HCT116 (cell line): ENCODE measurements at places on chromosomes 6 and 20. TPM values are rescaled to one million over a fixed set of nuclear protein-coding genes. Genes with fewer than 3 reads are reported as not detected.

The CASS4 gene
- 0.17 TPM for total RNA-seq

The CYP24A1 gene
- total RNA-seq = 267 TPM

The NT5E gene
- total RNA-seq = 68.2 TPM

The PLCB1 gene
- 15.8 TPM for total RNA-seq

The LAMA2 gene
- 8.2 TPM for total RNA-seq

The PI16 gene
- total RNA-seq = 0.59 TPM

The RGS17 gene
- total RNA-seq = 3.9 TPM

- DNase-seq = no peak
Measured at GRCh38 chr6:137391061-137391814, 103.0 kb downstream of the OLIG3 start.

DNA sequence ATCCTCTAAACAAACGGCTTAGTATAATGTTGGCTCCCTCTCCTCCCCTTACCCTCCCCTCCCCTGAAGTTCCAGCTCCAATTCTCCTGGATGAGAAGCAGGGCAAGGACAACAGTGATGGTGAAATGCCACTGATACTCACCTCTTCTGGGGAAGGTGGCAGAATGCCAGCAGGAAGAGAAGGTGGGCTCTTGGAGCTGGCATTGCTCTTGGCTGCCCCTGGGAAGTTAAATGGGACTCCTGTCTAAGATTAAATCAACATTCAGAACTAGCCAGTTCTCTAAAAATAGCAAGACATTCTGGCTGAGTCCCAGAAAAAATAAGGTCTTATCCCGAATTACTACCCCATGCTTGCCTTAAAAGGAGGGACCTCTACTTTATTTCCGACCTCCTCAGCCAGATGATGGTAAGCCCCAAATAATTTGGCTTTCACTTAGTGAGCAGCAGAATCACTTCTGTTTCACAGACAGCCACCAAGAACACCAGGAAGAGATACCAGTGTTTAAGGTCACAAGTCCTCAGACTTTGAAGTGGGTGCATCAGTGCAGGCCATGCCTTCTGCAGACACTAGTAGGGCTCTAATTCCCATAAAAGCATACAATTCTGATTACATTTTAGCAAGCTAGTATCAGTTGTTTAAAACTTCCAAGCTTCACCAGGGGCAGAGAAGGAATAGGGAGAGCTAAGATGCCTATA is 46.0 kb upstream of the IL17A start:
- no peak for DNase-seq

- DNase-seq = no peak
Measured at GRCh38 chr6:15921243-15921642, 207.6 kb upstream of the MYLIP start.

GRCh38 chr20:57316795-57317201 is 12.8 kb upstream of the SPO11 start:
- no peak for DNase-seq

DNA sequence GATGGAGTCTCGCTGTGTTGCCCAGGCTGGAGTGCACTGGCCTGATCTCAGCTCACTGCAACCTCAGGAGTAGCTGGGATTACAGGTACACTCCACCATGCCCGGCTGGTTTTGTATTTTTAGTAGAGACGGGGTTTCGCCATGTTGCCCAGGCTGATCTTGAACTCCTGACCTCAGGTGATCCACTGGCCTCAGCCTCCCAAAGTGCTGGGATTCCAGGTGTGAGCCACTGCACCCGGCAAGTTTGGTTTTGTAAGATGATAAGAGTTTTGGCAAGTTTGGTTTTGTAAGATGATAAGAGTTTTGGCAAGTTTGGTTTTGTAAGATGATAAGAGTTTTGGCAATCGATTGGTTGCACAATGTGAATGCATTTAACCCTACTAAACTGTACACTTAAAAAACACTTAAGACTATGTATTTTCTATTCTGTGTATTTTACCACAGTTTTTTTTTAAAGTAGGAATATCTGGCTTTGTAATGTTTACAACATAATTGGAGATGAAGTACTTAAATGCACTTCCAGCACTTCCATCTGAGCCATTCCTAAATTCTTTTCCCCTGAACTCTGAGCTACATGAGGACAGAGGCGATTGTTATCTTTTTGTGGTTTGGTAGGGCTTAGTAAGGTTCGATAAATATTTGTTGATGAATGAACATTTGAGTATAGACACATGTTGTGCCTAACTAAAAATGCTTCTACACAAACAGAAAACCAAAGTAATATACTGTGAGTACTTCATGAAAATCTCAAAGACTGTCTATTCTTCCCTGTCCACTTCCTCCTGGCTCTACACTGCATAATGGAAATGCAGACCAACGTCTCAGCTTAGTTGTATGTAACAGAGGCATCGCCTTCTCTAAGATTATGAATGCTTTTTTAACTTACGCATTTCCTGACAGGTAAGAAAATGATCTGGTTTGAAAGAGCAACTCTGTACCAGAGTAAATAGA is 18.8 kb downstream of the SAMHD1 start:
- no peak for DNase-seq

DNA sequence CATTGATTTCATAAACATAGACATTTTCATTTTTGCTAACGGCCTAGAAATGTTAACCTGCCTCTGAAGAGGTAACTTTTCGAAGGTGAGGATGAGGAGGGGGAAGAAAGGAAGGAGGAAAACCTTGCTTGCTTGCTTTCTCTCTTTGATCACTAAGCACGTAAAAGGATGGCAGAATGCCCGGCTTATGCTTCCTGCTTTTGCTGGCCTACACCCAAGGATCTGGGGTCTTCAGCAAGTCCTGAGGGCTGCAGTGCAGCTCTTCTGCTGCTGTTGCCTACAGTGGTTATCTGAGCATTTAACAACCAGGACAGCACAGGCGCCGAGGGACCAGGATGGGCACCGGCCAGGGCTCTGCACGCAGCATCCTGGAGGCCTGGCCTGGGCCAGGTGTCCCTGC is 150.8 kb upstream of the TAB2 start:
- DNase-seq = no peak

GRCh38 chr20:3935956-3936340 is 46.8 kb downstream of the PANK2 start:
- DNase-seq = no peak

DNA sequence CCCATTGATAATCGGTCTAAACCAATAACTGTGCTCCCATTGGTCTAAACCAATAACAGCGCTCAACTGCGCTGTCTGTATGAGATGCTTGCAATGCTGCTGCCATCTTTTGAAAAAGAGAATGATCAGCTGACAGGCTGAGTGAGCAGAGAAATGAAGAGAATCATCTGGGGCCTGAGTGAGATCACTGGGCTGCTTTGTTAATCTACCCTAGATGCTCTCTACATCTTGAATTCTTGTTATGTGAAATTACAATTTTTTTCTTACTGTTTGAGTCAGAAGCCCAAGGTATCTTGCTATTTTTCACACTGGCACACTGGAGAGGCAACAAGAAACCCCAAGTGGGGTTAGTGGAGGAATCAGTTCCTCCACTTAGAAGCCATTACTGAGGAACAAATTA is 91.5 kb upstream of the GCM1 start:
- no peak for DNase-seq

GRCh38 chr6:5995949-5996713 is 10.6 kb downstream of the NRN1 start:
- no peak for DNase-seq

DNA sequence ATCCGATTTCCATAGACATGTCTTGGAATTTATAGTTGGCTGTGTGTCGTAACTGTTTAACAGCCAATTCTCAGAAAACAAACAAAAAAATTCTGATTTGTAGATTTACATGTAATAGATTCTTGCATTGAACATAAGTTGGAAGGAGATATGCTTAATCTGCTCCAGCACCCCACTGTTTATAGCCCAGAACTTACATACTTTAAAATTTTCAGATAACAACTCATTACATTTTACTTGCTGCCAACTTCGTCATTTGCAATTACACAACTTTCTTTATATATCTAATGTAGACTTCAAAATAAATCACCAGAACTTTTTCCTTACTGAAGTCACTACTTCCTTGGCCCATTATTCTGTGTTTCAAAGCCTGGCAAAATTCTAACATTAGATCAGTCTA is 472.3 kb upstream of the EYS start:
- no peak for DNase-seq

GRCh38 chr6:101666256-101666655 is 272.7 kb downstream of the GRIK2 start:
- peak; percentile 42 for DNase-seq

GRCh38 chr6:52410979-52411378 is 9.2 kb upstream of the EFHC1 start:
- DNase-seq = no peak

- DNase-seq = no peak
Measured at GRCh38 chr20:62935968-62936585, 1.9 kb upstream of the GID8 start.

DNA sequence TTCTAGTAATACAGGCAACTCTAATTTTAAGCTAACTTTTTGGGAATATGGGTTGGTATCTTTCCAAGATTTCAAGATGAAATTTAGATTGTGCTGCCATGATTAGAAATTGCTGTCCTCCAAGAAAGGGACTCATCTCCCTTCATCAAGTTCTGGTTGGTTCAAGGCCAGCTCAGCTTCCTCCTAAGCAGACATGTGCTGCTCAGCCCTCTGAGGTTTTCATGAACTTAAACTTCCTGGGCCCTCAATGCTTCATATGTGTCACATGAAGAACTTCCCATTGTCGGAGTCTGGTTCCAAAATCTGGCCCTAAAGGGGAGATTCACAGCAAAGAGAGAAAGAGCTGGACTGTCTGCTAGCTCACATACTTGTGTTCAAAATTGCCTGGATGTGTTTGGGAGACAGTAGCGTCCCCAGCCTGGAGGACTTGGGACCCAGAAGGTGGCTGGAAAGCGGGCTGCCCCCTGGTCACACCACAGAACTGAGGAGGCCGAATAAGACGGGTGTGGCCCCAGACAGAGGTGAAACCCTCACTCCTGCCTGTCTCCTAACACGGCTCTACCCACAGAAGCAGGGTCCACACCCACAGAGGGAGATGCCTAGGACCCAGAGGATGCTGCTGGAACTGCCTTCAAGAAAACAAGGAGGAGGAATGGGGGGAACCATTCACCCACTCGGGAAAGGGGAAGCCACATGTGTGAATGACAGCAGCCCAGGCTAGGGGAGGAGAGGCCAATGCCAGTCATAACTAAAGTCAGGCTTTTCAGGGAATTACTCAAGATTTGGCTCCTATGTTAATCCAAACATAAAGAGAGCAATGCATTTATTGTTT is 54.3 kb upstream of the GPR31 start:
- DNase-seq = no peak

- DNase-seq = no peak
Measured at GRCh38 chr6:97085772-97086171, 161.2 kb downstream of the KLHL32 start.

- DNase-seq = no peak
Measured at GRCh38 chr6:25727028-25727427, 27.5 kb upstream of the SLC17A4 start.

DNA sequence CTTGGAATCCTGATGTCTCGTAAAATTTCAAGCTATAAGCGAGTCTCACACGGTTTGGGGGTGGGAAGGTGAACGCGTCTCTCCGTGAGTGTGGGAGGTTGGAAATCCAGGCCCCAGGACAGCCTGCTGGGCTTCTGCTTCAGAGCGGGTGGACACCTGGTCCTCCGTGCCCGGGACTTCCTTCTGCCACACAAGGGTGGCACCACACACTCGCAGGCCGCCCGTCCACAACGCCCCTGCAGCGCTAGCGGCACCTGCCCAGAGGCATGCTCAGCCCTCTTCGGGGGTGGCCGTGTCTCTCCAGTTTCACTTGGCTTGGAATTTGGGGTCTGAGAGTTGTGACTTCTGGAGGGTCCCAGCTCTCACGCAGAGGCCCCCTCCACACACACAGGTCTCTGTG is 151.9 kb downstream of the PHACTR3 start:
- no peak for DNase-seq

- no peak for DNase-seq
Measured at GRCh38 chr20:31821427-31821826, 2.3 kb downstream of the MYLK2 start.

DNA sequence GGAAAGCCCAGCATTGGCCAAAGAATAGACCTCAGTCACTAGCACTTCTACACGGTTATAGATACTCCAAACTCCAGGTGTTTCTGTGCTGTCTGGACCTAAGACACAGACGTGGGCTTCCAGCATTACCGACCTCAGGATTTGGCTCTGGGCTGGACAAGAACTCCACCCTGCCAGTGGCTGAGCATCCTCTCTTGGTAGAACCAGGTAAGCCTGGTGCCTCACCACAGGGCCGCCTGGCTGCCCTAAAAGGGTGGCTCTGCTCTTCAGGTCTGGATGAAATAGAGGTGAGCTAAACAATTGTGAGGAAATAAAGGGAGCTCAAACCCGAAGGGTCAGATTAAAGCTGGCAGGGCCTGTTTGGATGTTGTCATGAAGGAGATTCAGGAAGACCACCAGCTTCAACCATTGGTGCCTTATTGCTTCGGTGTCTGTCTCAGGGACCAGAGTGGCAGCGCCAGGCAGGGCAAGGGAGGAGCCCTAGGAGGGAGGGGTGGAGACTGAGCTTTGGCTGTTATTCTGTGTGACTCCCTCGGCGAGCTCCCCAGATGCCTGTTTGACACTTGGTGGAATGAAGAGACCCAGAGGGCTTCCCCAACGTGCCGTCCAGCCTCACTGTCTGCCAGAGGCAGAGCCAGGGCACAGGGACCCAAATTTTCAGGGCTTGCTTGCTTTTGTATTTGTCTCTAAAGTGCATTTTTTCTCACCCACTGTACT is 8.6 kb downstream of the SYNDIG1 start:
- DNase-seq = no peak

- no peak for DNase-seq
Measured at GRCh38 chr6:21807299-21808044, 213.9 kb downstream of the SOX4 start.

GRCh38 chr6:119163006-119163405 is 84.5 kb upstream of the FAM184A start:
- no peak for DNase-seq

GRCh38 chr6:134676307-134677281 is 273.3 kb downstream of the ALDH8A1 start:
- no peak for DNase-seq

DNA sequence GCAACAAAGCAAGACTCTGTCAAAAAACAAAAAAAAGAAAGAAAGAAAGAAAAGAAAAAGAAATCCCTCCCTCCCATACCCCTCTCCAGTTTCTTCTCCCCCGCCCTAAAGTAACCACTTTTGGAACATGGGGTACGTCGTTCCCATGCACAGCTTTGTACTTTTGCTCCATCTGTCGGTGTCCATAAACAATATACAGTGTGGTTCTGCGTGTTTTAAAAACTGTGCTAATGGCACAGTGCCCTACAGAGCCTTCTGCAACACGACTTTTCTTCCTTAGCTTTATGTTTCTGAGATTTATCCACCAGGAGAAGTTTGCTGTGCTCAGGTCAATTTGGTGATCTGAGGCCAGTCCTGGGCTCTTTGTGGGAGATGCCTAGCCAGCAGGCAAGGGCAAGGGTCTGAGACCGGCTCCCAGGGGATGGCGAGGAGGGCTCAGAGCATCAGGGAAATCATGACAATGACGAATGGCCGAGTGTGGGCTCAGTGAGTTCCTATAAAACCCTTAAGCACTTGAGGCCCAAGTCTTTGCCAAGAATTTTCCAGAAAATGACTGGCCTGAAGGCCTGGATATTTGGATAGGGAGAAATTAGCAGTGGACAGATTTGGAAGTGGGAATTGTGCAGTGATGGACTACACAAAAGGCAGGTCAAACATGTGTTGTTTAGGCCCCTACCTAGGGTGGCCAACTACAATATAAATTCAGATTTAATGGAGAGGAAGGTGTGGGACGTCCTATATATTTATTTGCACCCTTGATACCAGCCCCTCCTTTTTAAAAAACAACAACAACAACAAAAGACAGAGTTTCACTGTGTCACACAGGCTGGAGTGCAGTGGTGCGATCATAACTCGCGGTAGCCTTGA is 1.9 kb upstream of the BCAS4 start:
- no peak for DNase-seq

GRCh38 chr20:12989586-12990115 is 19.1 kb upstream of the SPTLC3 start:
- no peak for DNase-seq

GRCh38 chr20:41178904-41179432 is 41.6 kb downstream of the PLCG1 start:
- no peak for DNase-seq
